ENCODE measurements at places on chromosomes 3 and 15.

DNA sequence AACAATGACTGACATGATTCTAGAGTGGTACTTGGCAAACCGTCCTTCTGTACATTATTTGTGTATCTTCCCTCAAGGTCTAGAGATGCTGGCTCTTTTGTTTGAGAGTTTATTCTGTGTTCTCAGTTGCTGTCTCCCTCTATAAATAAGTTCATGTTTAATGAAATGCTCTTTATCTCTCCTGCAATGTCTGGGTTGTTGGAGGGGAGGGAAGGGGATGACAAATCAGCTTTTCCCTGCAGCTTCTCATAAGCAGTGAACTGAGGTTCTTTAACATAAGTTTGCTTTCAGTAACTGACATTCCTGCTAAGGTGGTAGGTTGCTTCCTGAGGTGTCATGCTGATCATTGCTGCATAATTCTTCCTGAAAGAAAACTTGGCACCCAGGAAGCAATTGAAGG is 21.8 kb downstream of the ITPR1 start:
- DNase-seq, result no peak

DNA sequence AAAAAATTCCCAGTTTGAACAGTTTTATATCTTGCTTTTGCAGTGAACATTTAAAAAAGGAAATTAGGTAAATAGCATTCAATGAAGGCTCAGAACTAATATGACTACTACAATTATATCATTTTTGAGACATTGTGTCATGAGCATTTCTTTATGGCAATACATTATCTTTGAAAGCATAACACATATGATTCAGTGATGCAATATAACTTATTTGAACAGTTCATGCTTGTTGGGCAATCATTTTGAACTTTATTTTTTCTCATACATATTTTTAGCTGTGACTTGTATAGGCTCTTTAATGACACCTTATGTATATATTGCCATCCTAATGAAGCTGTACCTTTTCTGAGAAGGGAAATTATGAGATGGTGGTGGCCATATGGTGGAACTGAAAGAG is 828.6 kb upstream of the NR2F2 start:
- no peak for DNase-seq

DNA sequence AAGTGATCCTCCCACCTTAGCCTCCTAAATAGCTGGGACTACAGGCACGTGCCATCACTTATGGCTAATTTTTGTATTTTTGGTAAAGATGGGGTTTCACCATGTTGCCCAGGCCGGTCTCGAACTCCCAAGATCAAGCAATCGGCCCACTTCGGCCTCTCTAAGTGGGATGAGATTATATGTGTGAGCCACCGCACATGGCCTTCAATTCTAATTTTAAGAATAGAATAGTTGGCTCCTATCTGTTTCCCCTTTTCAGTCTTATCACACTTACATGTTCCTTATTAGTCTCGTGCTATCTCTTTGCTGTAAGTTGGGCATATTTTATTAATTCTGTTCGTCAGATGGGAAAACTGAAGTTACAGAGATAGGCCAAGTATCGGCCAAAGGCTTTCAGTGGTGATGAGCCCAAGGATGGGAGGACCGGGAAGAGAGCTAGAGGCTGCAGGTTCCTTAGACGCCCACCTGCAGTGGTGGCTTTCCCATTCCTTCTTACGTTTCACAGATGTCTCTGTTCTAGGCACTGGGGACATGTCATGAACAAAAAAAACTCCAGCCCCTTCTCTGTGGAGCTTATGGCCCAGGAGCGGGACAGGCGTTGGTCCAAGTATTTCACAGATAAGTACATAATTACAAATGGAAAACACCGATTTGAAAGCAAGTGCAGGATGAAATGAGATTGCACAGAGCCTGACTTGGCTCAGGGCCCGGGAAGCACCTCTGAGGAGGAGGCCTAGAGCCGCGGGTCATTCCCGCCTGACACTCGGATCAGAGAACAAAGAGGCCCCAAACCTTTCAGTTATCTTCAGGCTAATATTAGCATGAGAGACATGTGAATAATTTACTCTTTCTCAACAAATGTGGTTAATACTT is 91.1 kb upstream of the KLF13 start:
- DNase-seq, result peak; percentile 89

- no peak for DNase-seq
These were observed 1085.2 kb upstream of the CADM2 start for GRCh38 chr3:83873550-83873949.

- no peak for DNase-seq
These were observed 143.4 kb downstream of the CHSY1 start for GRCh38 chr15:101108461-101108775.

- DNase-seq, result no peak
These were observed 30.7 kb upstream of the CGNL1 start for GRCh38 chr15:57345584-57345983.

Data from NCI-H1105 treated with DMSO at 0.1 percent for 48 hours (cell line).